ENCODE measurements at places on chromosomes 13 and 19.

DNA sequence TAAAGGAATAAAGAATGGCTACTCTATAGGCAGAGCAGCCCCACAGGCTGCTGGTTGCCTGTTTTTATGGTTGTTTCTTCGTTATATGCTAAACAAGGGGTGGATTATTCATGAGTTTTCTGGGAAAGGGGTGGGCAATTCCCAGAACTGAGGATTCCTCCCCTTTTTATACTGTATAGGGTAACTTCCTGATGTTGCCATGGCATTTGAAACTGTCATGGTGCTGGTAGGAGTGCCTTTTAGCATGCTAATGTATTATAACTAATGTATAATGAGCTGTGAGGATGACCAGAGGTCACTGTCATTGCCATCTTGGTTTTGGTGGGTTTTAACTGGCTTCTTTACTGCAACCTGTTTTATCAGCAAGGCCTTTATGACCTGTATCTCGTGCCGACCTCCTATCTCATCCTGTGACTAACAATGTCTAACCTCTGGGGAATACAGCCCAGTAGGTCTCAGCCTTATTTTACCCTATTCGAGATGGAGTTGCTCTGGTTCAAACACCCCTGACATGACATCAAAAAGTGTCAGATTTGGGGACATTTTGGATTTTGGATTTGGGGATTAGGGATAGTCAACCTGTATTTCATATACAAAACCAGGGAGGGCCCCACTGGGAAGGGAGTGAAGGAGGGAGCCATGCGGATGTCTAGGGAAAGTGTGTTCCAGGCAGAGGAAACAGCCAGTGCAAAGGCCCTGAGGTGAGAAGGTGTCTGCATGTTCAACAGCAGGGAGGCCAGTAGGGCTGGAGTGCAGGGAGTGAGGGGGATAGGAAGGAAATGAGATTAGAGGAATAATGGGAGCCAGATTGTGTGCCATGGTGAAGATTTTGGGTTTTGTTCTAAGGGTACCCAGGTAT lies 10.9 kb downstream of the FXYD5 start:
- no peak for DNase-seq

GRCh38 chr19:36084231-36085009 lies 26.5 kb upstream of the OVOL3 start:
- no peak for DNase-seq

DNA sequence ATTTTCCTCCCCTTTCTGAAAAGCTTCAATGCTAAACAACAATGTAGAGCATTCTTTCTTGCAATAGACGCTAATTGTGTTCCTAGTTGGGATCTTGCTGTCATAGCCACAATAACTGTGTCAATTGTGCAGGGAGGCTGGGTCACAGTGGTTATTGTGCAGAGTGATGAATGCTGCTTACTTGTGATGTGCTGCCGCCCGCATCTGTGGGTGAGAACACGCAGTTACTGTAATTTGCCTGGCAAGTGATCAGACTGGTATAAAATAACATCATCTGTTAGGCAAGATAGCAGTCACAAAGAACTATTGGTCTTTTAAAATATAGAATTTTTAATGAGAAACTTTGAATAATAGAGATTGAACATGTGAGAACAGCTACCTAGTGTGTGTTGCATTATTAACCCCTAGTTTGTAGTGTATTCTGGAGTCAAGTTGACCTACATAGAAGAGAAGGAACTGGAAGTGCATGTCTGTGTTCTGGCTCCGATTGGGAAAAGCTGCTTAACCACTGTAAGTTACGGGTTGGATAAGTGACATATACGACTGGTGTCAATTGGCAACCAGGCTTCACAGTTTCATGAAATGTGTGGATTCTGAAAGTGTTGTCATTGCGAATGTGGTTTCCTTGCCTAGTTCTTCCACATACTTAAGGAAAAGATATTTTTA lies 43.6 kb downstream of the SLAIN1 start:
- no peak for DNase-seq

- no peak for DNase-seq
Measured at GRCh38 chr13:72168126-72168855, 301.3 kb upstream of the DACH1 start.

- no peak for DNase-seq
Measured at GRCh38 chr13:113618455-113618854, 33.9 kb downstream of the TFDP1 start.

DNA sequence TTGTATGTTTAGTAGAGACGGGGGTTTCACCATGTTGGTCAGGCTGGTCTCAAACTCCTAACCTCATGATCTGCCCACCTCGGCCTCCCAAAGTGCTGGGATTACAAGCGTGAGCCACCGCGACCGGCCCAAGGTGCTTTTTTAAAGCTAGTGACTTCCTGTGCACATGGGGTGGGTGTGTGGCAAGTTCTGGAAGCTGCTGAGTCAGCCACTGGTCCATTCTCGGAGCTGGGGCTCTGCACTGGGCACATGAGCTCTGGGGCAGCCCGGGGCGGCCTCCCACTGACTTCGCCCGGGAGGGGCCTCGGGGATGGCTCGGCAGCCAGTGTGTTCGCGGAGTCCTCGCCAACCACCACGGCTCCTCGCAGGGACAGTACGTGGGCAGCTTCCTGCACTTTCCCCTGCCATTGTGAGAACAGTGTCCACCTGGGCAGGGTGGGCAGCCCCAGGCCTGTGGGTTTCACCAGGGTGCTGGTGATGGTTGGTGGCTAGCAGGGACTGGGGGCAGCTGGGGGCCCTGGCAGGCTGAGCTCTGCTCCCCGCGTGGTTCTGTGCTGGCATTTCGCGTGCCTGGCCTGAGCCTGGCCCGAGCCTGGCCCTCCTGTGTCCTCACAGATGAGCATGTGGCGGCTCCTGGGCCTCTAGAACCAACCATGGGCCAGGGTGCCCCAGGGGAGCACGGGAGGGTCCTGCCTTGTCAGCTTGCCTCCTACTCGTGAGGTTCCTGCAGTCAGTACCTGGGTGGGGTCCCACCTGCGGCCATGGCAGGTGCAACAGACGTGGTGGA lies 12.2 kb downstream of the CBARP start:
- no peak for DNase-seq

DNA sequence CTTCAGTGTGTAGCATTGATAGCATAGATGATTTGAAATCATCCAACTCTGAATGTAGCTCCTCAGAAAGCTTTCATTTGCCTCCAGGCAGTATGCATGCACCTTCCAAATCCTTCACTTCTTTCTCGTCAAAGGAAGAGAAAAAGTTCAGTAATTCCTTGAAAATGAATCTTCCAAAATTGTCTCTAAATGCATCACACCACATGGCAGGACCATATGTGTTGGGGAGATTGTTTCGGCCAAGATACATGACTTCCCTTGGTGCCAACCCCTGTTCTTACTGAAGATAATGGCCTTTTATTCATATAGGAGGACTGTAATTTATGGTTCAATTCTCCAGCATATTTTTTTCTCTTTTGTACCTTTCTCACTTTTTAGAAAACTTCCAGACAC lies 315.6 kb upstream of the SPRY2 start:
- no peak for DNase-seq

- no peak for DNase-seq
Measured at GRCh38 chr13:80100636-80101035, 240.3 kb downstream of the SPRY2 start.

- no peak for DNase-seq
Measured at GRCh38 chr13:32001154-32001768, 30.3 kb upstream of the FRY start.

GRCh38 chr19:11881151-11881800 lies 6.3 kb upstream of the ZNF69 start:
- peak; percentile 10 for DNase-seq

DNA sequence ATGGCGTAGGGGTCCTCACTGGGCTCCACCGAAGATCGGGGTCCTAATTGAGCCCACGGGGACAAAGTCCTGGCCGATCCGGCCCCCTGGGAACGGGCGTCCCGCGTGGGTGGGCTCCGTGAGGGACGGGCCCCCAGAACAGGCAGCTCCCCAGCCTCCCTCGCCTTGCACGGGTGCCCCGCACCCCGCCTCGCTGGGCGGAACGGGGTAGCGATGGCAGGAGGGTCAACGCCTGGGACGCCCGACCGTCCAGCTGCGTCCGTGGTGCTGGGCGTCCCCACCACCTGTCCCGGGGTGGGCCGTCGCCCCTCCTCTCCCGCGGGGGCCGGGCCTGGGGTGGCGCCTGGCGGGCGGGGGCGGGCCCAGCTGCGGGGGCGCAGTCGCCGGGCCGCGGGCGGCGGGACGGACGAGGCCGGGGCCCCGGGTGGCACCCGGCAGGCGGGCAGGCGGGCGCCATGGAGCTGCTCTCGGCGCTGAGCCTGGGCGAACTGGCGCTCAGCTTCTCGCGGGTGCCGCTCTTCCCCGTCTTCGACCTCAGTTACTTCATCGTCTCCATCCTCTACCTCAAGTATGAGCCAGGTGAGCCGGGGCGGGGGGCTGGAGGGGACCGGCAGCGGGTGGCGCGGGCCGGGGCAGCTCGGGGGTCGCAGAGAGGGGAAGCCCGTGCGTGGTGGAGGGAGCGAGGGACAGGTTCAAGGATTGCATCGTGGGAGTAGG lies at the start of gene TMEM38A:
Gene TMEM38A (plus strand): TSS at position 377 of the 717 bp plus-strand sequence. CDS start 79 bp downstream, at position 456.
- no peak for DNase-seq

DNA sequence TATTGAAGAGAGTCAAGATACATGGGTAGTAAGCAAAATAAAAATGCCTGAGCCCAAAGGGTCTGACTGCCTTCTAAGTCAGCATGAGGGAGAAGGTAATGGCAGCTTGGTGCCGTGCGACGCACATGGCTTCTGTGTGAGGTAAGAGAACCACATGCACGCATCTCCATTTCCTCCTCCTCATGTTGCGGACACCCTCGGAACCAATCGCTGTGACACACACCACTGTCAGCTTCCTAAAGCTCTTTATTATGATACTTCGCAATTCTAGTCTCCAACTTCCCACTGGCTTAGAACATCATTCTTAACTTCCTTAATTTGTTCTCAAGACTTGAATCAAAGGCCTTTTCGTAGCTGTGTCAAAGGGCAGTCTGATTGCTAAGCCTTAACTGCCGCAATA lies 170.1 kb downstream of the OXGR1 start:
- no peak for DNase-seq

- DNase-seq, result no peak
Measured at GRCh38 chr19:45118106-45118505, 25.1 kb downstream of the PPP1R37 start.

DNA sequence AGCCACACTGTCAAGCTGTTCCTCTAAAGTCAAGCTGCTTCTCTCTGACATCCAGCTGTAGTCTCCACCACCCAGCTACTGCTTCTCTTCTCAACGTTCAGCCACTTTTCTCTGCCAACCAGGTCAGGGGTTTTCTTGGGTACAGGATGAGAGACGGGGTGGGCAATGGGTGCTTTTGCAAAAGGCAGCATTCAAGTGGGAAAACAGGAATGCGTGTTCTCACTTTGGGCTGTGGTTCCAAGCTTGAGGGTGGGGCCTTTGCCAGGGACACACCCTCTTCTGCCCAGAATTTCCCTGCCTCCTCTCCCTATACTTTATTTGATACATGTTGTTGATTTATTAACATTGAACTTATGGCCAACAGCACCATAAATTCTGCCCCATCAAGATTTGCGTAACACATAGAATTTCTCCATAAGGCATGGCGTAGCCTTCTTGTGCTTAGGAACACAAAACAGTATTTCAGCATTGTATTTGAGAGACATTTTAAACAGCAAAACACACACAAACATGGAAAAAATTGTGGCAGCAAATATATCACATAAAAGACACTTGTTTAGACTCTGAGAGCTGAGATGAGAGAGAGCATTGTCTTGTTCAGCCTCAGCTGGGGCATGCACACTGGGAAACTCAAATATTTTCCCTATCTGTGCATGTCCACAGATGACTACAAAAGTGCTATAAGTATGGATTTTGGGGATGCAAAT lies 392.8 kb downstream of the SLITRK6 start:
- no peak for DNase-seq

- DNase-seq, result no peak
Measured at GRCh38 chr19:40646743-40647254, 43.7 kb downstream of the NUMBL start.
